Activated T-cell treated with anti-CD3 and anti-CD28 coated beads for 24 hours (primary cell): ENCODE measurements at places on chromosomes 1 and 21.

- no peak for DNase-seq
Observed at GRCh38 chr21:31397939-31398338, 53.9 kb upstream of the TIAM1 start.

DNA sequence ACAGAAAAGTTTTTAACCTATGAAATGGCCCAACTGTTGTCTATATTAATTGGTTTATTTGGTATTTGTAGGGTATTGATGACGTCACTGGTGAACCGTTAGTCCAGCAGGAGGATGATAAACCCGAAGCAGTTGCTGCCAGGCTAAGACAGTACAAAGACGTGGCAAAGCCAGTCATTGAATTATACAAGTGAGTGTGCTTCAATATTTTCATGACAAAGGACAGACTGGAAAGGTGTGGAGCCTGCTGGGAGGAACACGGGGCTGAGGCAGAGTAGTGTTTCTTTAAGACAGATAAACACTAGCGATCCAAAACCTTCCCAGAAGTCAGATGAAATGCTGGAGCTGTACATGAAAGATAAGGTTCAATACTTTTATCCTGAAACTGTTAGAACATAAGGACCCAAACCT is 76.7 kb downstream of the AK4 start:
- DNase-seq: no peak

- no peak for DNase-seq
Observed at GRCh38 chr1:215166886-215167285, 84.3 kb downstream of the KCNK2 start.

DNA sequence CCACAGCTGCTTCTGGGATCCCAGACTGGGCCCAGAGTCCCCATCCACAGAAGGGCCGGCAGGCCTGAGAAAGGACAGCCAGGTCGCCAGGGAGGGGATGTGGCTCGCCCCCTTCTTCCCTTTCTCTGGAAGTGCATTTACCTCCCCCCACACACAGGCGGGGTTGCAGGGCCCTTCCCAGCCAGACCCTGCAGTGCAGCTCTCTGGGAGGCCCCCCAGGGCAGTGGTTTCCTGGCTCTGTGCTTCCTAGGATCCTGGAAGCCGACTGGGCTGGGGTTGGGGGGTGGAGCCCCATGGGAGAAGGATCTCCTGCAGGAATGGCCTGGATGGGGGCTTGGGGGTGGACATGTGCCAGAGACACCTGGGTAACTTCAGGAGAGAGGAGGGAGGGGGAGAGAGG is 4.2 kb upstream of the COL6A1 start:
- DNase-seq: no peak

GRCh38 chr1:29668551-29669157 is 432.3 kb downstream of the PTPRU start:
- DNase-seq: no peak

DNA sequence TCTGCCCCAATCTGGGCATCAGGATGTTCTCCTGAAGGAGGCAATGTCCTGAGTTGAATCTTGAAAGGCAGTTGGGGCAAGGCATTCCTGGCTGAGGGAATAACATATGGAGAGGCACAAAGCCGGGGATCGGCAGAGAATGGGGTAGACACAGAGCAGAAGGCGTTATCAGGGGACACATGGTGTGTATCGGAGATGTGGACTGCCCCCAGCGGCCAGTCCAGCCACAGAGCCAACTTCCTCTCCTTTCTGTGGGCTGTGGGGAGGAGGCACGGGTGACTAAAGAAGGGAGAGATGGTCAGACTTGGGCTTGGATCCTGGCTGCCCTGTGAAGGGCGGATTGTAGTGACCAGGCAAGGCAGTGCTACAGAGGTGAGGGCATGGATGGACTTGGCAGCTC is 32.1 kb downstream of the FOXD2 start:
- DNase-seq: no peak

- DNase-seq: no peak
Observed at GRCh38 chr1:86435327-86435726, 11.4 kb downstream of the CLCA2 start.

- no peak for DNase-seq
Observed at GRCh38 chr21:16075649-16076282, 346.0 kb downstream of the USP25 start.

- DNase-seq: no peak
Observed at GRCh38 chr1:172351346-172351745, 69.1 kb upstream of the C1orf105 start.

GRCh38 chr1:178643349-178643748 is 81.7 kb upstream of the RALGPS2 start:
- DNase-seq: no peak

DNA sequence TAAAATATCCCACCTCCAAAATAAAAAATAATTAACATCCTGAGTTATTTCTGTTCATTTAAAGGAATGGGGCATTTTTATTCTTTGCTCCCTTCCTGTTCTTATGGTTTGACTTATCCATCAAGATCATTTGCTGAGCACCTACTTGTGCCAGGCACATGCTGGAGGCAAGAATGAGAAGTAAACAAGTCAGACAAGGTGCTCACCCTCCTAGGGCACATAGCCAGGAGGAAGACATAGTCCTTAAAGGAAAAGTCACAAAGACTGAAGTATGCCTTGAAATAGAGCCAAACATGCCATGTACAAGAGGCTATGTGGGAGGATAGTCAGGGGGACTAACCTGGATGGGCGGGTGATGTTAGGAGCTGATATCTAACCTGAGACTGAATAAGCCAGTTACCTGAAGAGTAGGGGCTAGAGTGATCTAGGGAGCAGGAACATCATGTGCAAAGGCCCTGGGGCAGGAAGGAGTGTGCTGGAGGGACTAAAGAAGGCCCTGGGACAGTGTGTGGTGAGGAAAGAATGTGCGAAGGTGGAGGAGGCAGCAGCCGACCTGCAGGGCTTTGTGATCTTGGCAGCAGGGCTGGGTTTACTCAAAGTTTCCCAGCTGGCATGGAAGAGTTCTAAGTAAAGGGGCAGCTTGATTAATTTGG is 233.5 kb downstream of the MATN1 start:
- no peak for DNase-seq

GRCh38 chr1:46112108-46112507 is 20.3 kb downstream of the PIK3R3 start:
- DNase-seq: no peak

DNA sequence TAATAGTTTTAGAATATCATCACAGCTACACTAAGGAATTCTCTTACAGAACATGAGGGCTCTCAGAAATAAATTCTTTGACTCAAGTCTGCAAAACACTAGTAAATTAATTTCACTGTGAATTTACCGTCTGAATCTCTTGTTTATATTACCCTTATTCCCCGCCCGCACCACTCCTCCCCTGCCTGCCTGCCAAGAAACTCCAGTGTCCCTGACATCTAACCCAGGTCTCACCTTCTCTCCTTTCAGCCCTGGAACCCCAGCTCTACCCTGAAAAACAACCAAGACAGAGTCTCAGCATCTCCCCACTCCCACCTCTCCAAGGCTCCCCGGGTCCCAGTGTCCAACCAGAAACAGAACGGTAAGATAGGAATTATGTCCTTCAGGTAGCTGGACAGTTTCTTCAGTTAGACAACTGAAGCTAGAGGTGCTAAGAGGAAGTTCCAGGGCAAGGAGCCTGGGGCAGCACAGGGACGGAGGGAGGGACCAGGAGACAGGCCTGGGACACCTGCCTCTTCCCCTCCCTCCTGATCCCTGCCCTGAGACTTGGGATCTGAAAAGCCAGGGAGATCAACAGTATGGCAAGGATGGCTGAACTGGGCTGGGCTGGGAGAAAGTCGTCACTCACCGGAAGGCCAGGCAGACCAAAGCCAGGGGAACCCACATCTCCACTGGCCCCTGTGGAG is 15.4 kb downstream of the COL16A1 start:
- no peak for DNase-seq

DNA sequence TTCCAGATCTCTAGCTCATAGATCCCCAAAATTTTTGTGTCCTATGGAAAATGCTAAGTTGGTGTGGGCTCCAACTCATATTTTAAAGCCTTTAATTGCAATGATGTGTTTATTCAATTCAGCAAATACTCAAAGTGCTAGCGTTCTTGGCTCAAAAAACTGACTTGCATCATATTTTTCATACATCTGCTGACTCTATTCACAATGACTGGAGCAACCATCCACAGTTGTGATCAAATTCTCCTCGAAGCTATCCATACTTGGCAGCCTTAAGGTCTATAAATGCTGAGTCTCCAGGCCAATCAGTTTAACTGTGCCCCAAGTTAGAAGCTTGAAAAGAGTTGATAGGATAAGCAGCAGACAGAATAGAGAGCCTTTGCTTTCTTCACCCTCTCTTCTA is 2.9 kb upstream of the ATP1A1 start:
- no peak for DNase-seq

DNA sequence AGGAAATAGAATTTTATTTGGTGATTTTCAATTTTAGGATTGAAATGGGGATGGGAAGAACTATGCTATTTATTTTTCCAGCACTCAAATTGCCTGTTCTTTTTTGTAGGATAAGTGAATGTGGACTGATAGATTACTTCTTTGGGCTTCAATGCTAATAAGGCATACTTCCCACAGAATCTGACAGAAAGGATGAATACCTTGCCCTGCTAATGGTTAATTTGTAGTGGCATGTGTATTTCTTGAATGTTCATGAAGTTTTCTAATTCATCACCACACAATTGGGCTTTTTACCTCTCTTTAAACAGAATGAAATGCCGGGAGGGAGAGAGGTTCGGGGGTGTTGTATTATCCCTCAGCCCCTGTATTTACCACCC is 369.1 kb upstream of the ADGRL2 start:
- no peak for DNase-seq

GRCh38 chr1:212473729-212474128 is 41.0 kb downstream of the NENF start:
- no peak for DNase-seq

DNA sequence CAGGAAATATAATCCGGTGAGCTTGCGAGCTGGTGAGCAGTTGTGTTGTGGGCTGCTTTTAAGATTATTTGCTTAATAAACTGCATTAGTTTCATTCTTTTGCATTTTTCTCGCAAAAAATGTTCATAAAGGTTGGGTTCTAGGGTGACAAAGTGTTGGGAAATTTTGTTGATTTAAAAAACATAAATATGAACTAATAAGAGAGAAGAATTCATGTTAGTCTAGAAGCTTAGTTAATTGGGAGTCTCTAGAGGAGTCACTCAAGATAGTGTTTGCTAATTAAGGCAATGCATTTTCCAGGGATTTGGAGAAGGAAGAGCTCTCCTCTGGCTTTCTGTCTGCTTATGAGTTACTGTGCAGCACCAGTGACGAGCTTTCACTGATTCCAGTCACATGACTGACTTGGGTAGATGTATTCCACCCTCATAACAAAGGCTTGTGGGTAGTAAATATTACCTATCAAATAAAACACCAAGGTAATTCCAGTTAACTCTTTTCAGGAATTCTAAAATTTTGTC is 417.0 kb downstream of the PTBP2 start:
- no peak for DNase-seq

DNA sequence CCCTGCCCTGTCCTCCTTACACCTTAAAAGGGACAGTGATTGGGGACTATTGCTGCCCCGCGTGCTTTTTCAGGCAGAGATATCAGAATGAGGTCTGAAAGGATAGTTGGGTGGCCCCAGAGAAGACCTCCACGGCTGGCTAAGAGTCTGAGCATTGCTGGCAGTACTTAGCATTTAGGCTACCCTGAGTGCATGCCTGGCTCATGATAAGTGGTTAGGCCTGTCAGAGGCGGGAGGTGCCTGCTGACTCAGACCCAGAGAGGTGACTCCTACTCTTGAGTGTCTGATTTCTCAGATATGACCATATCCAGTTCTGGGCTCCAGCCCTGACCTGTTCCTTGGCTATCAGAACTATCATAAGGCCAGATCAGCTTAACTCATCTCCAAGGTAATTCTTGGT is 213.7 kb downstream of the PBX1 start:
- DNase-seq: no peak

DNA sequence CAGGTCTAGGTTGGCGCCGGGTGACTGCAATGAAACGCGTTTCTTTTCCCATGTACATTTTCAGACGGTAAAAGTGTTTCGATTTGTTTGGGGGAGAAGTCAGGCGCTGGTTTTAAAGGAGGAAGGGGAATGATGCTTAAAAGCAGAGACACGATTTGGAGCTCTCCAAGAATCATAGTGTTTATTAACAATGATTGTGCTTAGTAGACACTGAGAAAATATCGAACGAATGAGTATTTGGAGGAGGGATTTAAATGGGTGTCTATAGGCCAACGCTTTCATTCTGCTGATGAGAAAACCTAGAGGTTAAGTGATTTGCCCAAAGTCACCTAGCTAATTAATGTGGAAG is 36.9 kb upstream of the JAK1 start:
- no peak for DNase-seq

DNA sequence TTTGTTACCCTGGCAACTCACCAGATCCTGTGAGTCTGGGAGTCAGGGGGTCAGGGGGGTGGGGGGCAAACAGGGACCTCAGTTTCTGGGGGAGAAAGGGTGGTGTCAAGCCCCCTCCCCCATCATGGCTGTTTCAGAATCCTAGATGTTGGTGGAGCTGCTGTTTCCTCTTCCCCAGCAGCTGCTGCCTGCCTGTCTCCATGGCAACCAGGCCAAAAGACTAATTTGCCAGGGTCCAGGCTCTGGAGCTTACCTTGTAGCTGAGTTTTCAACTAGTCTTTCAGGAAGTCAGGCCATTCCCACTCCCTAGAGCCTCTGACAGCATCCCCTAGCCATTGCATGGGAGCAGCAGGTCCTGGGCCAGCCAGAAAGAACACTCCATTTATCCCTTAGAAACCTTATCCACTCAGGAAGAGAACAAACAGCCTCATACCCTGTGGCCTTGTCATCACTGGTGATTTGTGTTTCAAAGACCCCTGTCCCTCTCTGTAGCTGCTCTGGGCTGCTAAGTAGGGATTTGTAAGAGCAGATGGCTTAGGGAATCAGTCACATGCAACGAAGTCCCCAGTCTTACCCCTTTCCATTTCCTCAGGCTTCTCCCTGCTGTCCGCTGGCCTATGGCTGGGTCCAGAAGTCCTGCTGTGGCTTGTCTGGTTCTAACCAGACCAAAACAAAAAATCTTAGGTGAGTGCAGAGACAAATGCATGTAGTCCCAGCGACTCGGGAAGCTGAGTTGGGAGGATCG is 21.5 kb upstream of the STMN1 start:
- DNase-seq: no peak

DNA sequence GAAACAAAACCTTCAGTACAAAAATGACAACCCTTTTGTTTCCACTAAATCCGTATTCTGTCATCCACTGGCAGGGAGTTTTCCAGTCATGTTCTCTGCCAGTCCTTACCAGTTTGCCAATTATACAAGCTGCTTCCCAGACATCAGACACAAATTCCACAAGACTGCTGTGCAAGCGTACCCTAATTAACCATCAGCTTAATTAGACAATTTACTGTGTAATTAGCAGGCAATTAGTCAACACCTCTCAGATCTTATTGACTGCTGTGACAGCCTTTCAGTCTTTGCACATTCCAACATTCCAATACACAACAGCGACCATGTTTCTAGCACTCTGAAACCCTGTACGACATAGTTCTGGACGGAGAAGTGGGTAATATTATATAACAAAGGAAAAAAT is 420.1 kb downstream of the DPYD start:
- DNase-seq: no peak

GRCh38 chr1:208135354-208135753 is 108.8 kb downstream of the PLXNA2 start:
- DNase-seq: no peak

DNA sequence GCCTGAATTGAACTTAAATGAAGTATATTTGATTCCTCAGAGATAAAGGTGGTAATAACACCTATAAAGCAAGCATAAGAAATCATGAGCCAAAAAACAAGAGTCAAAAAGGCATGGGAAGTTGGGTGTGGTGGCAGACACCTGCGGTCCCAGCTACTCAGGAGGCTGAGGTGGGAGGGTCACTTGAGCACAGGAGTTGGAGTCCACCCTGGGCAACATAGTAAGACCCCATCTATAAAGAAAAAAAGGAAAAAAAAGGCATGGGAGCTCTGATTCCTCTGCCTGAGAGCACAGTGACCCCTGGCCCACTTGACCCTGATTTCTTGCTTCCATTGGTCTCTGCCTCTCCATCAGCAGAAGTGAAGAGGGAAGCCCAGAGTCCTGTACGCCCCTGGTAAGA is 40.3 kb downstream of the MT1HL1 start:
- DNase-seq: no peak
